ENCODE measurements at places on chromosomes 7 and 10.

DNA sequence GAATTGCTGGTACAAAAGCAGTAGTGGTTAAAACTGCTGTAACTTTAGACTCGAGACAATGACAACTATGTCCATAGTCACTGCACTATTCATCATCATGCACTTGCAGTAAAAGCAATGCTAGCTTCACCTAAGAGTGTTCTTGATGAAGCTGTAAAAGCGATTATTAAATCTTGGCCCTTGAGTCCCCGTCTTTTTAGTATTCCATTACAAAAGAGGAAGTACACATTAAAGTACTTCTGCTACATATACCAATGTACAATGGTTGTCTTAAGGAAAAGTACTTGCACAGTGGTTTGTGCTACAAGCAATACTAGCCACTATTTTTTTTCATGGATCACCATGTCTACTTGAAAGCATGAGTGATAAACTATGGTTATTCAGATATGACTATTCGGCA lies 78.3 kb downstream of the ATAD1 start:
- no peak for DNase-seq

GRCh38 chr10:44990302-44990655 lies 10.4 kb upstream of the ZNF22 start:
- peak; percentile 36 for DNase-seq

- DNase-seq: peak; percentile 83
These were observed 107.7 kb downstream of the ICA1 start for GRCh38 chr7:8154272-8154671.

- no peak for DNase-seq
These were observed 67.5 kb upstream of the MEOX2 start for GRCh38 chr7:15753887-15754579.

GRCh38 chr10:124741281-124741921 lies 2.8 kb downstream of the FAM53B start:
- DNase-seq: peak; percentile 65

GRCh38 chr7:79319369-79319768 lies 134.1 kb downstream of the MAGI2 start:
- DNase-seq: no peak

GRCh38 chr7:157140511-157140905 lies 1.8 kb downstream of the UBE3C start:
- no peak for DNase-seq

- peak; percentile 96 for DNase-seq
These were observed 111.9 kb downstream of the GRID1 start for GRCh38 chr10:86254526-86255174.

DNA sequence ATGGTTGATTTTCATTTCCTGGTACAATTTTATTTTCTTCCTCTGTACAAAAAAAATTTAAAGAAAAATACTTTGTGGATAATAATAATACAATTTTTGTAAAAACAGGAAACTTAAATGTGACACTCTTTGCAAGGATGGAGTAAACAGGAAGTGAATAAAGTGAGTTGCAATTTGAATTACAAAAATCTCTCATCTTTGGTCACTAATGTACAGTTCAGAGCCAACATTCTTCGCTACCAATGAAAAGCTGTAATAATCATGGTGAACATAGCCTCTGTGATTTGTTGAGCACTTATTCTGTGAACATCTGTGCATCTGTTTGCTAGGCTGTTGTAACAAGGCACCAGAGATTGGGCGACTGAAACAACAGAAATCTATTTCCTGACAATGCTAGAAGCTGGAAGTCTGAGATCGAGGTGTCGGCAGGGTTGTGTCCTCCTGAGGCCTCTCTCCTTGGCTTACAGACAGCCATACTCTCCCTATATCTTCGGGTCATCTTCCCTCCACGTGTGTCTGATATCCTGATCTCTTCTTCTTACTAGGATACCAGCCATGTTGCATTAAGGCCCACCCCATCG lies 295.3 kb upstream of the KLF6 start:
- no peak for DNase-seq

DNA sequence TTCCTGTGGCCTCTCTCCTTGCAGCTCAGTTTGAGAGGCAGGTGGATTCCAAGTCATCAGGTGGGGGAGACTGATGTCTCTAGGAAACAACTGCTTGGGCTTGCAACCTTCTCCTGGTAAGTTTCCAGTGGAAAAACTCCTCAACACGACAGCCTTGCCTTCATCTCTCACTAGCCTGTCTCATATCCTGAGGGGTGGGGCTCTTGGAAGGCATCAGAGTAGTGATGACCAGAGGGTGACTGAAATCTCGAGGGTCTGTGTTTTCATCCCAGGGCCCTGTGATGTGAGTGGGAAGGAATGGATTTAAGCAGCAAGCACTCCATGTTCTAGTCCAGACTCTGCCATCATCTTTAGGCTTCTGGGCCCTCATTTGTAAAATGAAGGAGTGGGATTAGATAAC lies 107.0 kb downstream of the NRP1 start:
- DNase-seq: no peak

DNA sequence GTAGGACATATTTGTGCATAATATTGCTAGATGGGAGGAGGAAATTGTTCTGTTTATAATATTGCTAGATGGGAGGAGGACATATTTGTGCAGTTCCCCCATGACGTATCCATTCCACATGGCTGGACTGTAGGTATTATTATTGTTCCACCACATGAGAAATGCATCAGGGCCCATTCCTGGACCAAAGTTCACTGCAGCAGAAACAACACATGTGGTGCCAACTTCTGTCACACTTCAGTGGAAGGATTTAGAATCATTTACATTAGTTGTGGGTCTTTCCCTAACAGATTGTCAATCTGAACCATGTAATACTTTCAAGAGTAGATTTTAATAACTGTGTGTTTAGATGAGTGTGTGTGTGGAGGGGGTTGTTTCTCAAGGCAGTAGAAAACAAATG lies 32.7 kb upstream of the MACC1 start:
- DNase-seq: no peak

- DNase-seq: no peak
These were observed 11.2 kb upstream of the WIPF3 start for GRCh38 chr7:29794959-29795629.

DNA sequence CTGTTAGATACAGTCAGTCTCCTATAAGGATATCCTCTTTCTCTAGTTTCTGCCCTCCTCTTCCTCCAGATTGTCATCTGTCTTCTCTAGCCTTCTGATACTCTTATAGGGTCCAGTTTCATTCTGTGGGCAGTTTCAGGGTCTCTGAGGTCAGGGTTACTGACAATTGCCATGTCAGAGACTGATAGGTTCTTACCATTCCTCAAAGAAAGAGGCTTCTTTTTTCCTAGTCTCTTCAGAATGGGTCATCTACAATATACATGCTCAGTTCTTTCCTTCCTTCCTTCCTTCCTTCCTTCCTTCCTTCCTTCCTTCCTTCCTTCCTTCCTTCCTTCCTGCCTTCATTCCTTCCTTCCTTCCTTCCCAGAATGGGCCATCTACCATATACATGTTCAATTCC lies 48.1 kb upstream of the TAS2R16 start:
- no peak for DNase-seq

GRCh38 chr7:111400088-111400487 lies 162.2 kb downstream of the IMMP2L start:
- DNase-seq: no peak

DNA sequence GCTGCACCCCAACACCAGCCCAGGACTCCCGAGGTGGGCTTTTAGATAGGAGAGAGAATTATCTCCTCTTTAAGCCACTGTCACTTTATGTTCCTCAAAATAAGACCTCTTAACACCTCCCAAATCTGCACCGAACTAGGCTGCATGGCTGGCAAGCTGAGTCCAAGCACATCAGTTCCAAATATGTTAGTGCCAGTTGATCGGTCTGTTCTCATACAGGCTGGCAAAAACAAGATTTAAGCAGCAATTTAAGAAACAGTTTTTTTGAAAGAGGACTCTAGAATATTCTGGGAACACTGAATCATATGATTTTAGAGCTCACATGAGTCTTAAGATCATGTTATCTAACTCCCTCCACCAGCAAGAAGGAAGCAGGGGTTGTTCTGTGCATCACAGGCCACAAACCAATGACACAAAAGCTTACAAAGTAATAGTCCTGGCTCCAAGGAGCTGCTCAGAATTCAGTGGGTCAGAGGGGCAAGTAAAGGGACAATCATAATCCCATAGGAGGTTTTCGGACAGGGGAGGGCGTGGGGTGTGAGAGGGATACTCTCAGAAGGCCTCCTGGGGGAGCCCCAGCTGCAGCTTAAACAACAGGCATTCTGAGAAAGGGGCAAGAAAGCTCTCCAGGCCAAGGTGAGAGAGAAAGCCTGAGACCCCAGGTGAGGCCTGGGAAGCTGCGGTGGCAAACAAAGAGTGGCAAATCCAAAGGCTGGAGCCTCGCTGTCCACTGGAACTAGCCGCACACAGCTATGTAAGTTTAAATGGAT lies 7.1 kb downstream of the COBL start:
- DNase-seq: no peak

- no peak for DNase-seq
These were observed 31.5 kb upstream of the ARID5B start for GRCh38 chr10:61869774-61870525.

DNA sequence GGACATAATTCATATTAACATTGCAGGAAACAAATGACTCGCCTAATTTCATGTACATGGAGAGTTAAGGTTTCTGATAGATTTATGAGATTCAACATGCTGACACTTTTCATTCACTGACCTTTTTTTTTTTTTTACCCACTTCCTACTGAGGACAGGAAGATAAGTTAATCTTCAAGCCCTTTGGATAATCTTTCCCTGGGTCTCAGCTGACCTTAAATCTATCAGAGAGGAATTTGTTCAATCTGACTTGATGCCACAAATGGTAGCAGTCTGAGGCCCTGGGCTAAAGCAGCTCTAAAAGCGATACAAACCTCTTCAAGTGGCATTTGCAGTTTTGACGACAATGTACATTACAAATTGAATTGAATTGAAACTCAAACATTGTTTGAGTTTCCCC lies 493.3 kb upstream of the SORCS1 start:
- no peak for DNase-seq

GRCh38 chr10:22537810-22538209 lies 176.6 kb downstream of the PIP4K2A start:
- no peak for DNase-seq

GRCh38 chr7:141294143-141294829 lies 220.4 kb downstream of the TMEM178B start:
- DNase-seq: no peak

DNA sequence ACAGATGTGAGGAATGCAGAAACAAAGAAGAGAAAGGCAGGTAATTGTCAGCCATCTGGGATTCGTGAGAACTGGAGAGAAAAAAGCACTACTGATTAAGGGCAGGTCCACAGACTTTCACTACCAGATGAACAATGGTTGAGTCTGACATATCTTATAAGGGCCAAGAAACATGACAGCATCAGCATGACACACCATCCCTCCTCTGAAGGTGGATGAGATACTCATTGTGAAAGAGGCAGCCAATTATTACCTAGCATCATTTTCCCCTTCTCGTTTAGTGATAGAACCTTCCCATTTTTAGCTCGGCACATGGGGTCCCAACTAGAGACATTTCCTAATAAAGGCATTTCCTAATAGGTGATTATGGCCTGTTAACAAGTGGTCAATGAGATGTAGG lies 19.2 kb upstream of the MET start:
- DNase-seq: no peak

DNA sequence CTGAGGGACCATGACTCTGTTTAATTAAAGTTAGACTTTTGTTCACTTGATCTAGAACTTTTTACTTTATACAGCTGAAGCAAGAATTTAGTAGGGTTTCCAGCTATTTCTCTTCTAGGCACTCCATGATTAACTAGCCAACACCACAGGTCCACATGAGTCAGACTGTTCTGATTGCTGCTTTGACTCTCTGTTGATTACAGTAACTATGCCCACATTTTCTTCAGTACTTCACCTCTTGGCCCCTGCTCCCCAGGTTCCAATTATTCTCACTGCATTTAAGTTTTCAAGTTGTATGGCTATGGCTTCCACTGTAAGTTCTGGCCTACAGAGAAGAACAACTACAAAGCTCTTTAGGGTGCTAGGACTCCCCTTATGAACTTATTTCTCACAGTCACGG lies 737.2 kb upstream of the IGFBP3 start:
- DNase-seq: no peak

DNA sequence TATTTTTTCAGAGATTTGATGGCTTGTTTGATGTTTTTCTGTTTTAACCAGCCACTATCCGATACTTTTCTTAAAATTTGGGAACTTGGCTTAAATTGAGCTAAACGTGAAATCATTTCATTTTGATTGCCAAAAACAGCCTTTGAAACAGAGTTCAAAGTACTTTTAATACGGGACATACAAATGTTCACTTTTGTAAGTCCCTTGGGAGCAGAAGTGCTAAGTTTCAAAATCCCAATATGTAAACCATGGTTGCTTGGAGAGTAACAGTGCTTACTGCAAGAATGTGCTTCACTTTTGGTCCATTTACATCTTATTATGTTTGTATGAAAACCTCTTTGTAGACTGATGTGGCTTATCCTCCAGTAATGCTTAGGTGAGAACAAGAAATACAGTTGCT lies 10.9 kb downstream of the PNPLA8 start:
- no peak for DNase-seq

DNA sequence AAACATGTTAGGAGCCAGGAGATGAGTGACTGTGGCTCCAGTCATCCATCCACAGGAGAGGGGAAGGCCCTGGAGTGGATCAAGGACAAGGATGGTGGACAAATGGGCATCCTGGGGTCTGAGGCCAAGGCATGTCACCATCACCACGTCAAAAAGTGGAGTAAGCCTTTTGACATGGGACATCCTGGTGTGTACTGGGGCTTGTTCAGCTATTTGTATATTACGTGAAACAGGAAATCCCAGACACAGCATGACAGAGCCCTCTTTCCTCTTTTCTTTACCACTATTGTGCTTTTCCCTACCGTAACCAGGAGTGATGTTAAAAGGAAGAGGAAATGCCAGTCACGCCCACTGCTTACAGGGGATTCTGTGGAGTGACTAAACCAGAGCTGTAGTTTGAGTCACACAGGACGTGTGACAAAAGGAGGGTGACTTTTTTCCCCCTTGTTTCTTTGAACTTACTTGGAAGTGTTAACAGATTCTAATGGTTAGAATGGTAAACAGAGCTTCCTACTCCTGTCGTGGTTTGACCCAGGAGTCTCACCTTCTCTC lies 15.4 kb downstream of the ACSL5 start:
- DNase-seq: no peak

GRCh38 chr7:69078997-69079769 lies 519.1 kb upstream of the AUTS2 start:
- no peak for DNase-seq

GRCh38 chr7:34070511-34071323 lies 165.4 kb downstream of the BMPER start:
- no peak for DNase-seq

DNA sequence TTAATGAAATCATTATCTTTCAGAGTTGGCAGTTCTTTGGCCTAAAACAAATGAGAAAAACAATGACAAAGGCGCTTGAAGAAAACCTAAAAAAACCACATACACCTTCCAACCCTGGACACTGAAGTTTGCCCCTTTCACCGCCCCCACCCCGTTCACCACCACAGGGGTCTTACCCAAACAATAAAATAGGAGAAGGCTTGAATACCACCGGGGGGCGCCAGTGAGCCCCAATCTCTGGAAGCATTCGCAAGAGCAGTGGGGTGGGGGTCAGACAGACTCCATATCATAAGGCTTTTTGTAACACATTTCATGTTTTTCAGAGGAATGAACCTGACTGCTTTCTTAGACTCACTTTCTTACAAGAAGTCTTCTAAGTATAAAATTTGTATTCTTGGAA lies 163.6 kb downstream of the PIP4K2A start:
- DNase-seq: peak; percentile 65

Measured in NCI-H146 (cell line).